Left ventricle myocardium inferior (tissue), 1 donor: ENCODE measurements at places on chromosomes 7 and 10.

DNA sequence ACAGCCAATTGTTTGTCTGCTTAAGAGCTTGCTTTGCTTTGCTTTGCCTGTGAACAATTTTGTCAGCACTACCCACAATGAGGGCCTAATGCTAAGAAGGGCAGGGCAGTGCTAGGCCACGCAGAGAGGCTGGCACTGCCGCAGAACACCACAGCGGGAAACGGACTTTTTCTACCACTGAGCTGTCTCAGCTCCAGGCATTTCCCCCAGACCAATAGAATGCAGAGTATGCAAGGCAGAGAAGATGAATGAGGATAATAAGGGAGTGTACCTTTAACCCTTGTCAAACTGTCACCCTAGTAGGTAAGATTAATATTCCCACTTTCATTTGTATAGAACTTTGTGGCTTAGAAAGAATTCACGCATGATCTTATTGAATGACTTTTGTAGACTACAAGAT lies 104.5 kb downstream of the SH3PXD2A start:
- no peaks in the 10 kb centered on the region for H3K36me3 ChIP-seq
- peaks cover 52% of the 10 kb centered on the region for H3K4me1 ChIP-seq
- no peak for DNase-seq
- H3K27me3 ChIP-seq = no peaks in the 10 kb centered on the region

DNA sequence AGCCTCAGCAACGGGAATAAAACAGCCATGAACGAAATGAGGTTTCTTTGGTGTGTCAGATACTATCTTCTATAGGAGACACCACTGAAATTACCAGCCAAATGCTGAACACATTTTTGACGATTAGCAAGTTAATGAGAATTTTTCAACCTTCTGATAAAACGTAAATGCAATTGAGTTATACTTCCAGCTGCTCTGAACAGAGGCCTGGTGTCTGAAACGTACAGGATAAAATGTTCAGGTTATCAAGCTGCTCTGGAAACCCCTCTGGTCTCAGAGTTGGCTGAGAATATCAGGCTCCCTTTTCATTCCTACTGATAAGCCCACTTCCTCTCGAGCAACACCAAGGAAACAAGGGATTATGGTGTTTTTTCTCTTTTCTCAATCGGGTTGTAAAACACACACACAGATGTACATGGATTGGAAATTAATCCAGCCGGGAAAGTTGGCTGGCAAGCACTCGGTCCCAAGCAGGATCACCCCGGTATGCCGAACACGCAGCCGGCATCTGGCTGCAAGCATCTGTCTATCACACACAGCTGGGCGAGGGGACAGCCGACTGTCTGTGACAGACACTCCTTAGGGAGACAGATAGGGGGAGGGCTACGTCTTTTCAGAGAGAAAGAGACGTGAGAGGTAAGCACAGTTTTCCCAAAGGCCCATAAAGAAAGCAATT lies 171.8 kb downstream of the PRKAG2 start:
- H3K4me3 ChIP-seq = peak overlapping the region; percentile 24
- peak overlapping the region; percentile 36 for H3K27ac ChIP-seq
- no peaks in the 10 kb centered on the region for H3K36me3 ChIP-seq
- peak; percentile 14 for DNase-seq
- no peaks in the 10 kb centered on the region for H3K27me3 ChIP-seq

GRCh38 chr7:118109607-118110006 lies 74.4 kb upstream of the LSM8 start:
- no peaks in the 10 kb centered on the region for H3K27me3 ChIP-seq
- H3K4me3 ChIP-seq = no peak overlapping the region
- no peak overlapping the region for H3K27ac ChIP-seq

- H3K27me3 ChIP-seq = no peaks in the 10 kb centered on the region
- H3K27ac ChIP-seq = no peak overlapping the region
- no peak for DNase-seq
- no peaks in the 10 kb centered on the region for H3K4me1 ChIP-seq
- no peak overlapping the region for H3K4me3 ChIP-seq
- H3K36me3 ChIP-seq = peaks cover 5% of the 10 kb centered on the region
These were observed 81.1 kb downstream of the NOC3L start for GRCh38 chr10:94281654-94282053.

DNA sequence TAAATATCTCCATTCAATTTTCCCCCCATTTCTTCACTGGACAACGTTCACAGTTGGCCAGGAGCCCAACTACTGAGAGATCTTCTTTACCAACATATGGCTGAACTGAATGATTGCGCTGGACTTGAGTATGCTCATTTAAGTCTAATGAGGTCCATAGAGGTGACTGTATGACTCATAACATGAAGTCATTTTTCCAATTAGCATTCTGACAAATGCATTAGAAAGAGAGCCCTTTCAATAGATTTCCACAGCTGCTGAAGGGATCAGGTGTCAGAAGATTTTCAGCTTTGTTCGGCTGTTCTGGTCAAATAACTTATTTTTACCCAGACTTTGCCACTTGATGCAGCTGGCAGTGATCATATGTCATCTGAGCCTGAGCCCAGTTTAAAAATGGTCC lies 438.0 kb downstream of the ETV1 start:
- no peaks in the 10 kb centered on the region for H3K4me1 ChIP-seq
- DNase-seq = no peak
- H3K27me3 ChIP-seq = no peaks in the 10 kb centered on the region
- no peak overlapping the region for H3K27ac ChIP-seq

GRCh38 chr7:157700231-157701005 lies 363.6 kb downstream of the DNAJB6 start:
- no peak overlapping the region for H3K4me3 ChIP-seq
- no peaks in the 10 kb centered on the region for H3K36me3 ChIP-seq
- no peak overlapping the region for H3K27ac ChIP-seq
- H3K27me3 ChIP-seq = peaks cover 78% of the 10 kb centered on the region
